ENCODE measurements at places on chromosomes 5 and 9. TPM values are rescaled to one million over a fixed set of nuclear protein-coding genes. Genes with fewer than 3 reads are reported as not detected.

CEMIP2 gene
- 62.3 TPM for total RNA-seq

DAPK1 gene
- total RNA-seq, result 77.1 TPM

ZNF366 gene
- 3.6 TPM for total RNA-seq

HSD17B3 gene
- 0.20 TPM for total RNA-seq

TMEM174 gene
- not detected for total RNA-seq

IL13 gene
- not detected for total RNA-seq

CDK5RAP2 gene
- 50.1 TPM for total RNA-seq

SLC23A1 gene
- total RNA-seq, result not detected

PLAC8L1 gene
- total RNA-seq, result not detected

TXNDC8 gene
- total RNA-seq, result not detected

ARHGEF37 gene
- total RNA-seq, result 7.0 TPM

SPINK5 gene
- 0.06 TPM for total RNA-seq

TSLP gene
- 0.22 TPM for total RNA-seq

PCDHGB4 gene
- 14.9 TPM for total RNA-seq

NREP gene
- total RNA-seq, result 555 TPM

KIAA0825 gene
- total RNA-seq, result 12.7 TPM

GPRIN1 gene
- total RNA-seq, result 25.2 TPM

FCN1 gene
- 13.8 TPM for total RNA-seq

SPINK7 gene
- total RNA-seq, result not detected

TMC1 gene
- total RNA-seq, result 0.89 TPM

PCDHA4 gene
- total RNA-seq, result 8.6 TPM

FGF1 gene
- total RNA-seq, result 57.7 TPM

SLC36A3 gene
- not detected for total RNA-seq

SLC6A19 gene
- total RNA-seq, result 0.06 TPM

RASGEF1C gene
- total RNA-seq, result 4.4 TPM

STXBP1 gene
- total RNA-seq, result 45.0 TPM

TAF1L gene
- 0.10 TPM for total RNA-seq

IFNA21 gene
- total RNA-seq, result not detected

ADGRD2 gene
- 0.50 TPM for total RNA-seq

FREM1 gene
- 20.8 TPM for total RNA-seq

LHFPL2 gene
- total RNA-seq, result 76.4 TPM

FAM221B gene
- not detected for total RNA-seq

CCDC180 gene
- 15.5 TPM for total RNA-seq

IL3 gene
- total RNA-seq, result not detected

ADRB2 gene
- total RNA-seq, result 4.4 TPM

DMRT3 gene
- total RNA-seq, result 0.30 TPM

ARL14EPL gene
- not detected for total RNA-seq

GPR150 gene
- total RNA-seq, result 0.06 TPM

SLCO6A1 gene
- not detected for total RNA-seq

TMEM167A gene
- total RNA-seq, result 137 TPM

SPATA31C1 gene
- total RNA-seq, result 0.20 TPM

SLC6A18 gene
- total RNA-seq, result not detected

OLFM1 gene
- total RNA-seq, result 52.5 TPM

HARS2 gene
- total RNA-seq, result 24.7 TPM

SH3GL2 gene
- total RNA-seq, result 20.1 TPM

HTR4 gene
- total RNA-seq, result 6.6 TPM

SLC36A2 gene
- total RNA-seq, result 0.30 TPM

PCDHA9 gene
- total RNA-seq, result 1.2 TPM

Measured in spinal cord (tissue), 10 donors.